ENCODE measurements at places on chromosomes 2 and 18.

DNA sequence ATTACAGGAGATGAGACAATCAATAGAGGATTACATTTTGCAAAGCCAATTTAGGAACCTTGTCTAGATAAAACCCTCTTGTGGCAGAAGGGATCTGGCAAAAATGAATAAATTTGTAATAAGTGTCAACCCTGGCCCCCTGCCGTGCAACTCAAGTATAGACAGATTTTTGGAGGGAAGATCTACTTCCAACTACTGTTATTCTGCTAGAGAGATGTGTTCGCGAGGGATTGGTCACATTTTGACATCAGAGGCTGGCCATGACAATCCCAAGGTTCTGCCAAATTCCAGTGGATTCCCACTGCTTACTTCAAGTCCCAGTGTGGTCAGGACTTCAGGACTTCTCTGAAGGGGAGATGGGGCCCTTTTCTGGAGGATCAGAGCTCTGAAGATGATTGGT lies 192.6 kb downstream of the SH3RF3 start:
- no peak for DNase-seq

DNA sequence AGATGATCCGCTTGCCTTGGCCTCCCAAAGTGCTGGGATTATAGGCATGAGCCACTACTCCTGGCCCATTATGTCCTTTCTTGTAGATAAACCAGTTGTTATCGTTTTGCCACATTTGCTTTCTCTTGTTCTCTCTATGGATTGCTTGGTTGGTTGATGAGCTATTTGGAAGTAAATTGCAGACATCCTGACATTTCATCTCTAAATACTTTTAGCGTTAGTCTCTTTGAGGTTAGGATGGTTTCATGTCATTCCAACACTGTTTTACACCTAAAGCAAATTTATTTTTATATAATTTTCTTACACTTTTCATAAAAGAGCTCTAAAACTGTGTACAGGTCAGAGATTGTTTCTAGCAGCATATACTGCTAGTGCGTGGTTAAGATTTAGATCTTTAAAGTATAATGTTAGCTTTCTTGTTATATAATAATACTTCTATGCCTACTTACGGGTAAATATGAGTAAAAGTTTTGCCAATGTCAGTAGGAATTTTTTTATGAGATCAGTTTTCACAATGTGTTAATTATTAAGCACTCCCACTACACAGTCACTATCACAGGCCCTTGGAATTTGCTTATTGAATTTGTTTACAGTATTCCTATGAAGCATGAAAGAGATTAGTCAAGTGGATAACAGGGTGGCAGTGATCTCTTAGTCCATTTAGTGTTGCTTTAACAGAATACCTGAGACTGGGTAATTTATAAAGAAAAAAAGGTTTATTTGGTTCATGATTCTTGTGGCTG lies 10.3 kb downstream of the POLI start:
- no peak for DNase-seq

GRCh38 chr2:148560496-148560895 lies 84.1 kb upstream of the EPC2 start:
- no peak for DNase-seq

GRCh38 chr2:51667679-51668078 lies 635.7 kb upstream of the NRXN1 start:
- no peak for DNase-seq

GRCh38 chr2:127660291-127660578 lies 14.3 kb downstream of the GPR17 start:
- DNase-seq, result no peak

DNA sequence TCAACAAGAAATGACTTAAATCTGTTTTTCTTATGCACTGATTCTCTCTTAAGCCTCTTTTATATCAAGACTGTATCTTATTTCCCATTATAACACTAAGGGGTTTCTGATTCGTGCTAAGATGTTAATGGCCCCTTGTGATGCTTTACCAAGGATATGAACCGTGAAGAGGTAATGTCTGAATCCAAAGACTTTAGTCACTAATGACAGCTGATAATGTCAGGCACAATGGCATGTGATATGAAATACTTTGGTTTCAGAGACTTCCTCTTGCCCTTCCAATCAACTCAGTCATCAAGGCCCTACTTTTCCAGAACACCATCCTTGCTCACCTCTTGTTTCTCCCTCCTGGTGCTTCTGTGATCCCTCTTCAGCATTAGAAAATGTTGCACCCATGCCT lies 262.8 kb downstream of the KCNE4 start:
- peak; percentile 15 for DNase-seq

DNA sequence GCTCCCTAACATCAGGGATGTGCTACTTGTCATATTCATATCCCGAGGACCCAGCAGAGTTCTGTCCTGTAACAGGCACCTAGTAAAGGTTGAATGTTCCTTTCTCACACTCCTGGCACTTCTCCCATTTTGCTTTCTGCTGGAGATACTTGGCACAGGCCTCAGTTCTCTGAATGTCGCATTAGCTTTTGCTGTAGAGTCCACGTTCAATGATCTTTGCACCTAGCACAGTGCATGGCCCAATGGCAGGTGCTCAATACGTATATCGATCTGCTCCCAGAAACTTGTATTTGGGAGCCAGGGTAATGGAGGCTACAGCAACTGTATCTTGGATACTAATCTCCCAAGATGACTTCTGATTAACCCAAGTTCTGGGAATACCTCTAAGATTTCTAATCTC lies 24.8 kb upstream of the VPS4B start:
- DNase-seq, result no peak

- no peak for DNase-seq
Observed at GRCh38 chr2:126911111-126911796, 12.6 kb downstream of the TEX51 start.

DNA sequence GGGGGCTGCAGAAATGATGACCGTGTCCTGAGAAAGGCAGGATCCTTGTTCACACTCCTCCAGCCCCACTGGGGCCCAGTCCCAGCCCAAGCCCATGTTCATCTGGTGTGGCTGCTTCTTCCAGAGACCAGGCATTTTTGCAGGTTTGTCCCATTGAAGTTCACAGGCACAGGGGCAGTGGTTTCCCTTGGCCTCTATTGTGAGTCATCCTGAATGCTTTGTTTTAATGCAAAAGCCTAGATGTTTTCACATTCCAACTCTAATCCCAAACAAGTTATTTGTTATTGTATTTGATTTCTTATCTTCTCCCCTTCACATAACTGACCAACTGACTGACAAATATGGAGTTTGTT lies 426.4 kb upstream of the ID2 start:
- DNase-seq, result no peak

DNA sequence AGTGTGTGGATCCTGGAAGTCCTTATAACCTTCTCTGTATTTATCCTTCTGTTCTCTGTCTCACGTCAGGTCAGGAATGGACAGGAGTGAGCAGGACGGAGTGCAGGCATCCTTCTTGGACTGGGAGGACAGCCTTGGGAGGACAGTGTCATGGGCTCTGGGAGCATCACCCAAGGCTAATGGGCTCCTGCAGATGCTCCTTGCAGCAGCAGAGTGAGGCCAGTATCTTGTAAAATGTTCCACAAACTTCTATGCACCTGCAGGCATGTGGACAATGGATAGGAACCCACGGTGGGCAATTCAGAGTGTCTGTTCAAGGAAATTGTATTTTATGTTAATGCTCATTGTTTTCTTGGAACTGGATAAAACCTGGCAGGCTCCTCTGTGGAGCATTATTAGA lies 176.2 kb downstream of the RNF144A start:
- DNase-seq, result no peak

DNA sequence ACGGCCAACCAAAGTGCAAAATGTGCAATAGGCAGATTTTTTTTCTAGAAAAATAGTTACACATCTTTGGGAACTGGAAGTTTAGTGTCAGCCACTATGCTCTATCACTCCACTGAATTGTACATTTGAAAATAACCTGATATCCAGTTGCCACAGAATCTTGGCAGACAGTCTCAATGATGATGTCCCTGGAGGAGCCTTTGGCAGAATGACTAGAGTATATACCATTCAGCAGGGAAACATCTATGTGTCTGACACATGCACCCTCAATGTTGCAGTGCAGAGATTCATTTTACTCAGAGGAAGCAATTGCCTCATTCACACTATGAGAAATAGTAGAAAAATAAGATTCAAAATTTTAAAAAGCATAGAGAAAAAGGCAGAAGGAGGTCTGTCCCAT lies 475.8 kb downstream of the LRRTM4 start:
- no peak for DNase-seq

- no peak for DNase-seq
Observed at GRCh38 chr18:12579775-12580174, 78.1 kb downstream of the SPIRE1 start.

DNA sequence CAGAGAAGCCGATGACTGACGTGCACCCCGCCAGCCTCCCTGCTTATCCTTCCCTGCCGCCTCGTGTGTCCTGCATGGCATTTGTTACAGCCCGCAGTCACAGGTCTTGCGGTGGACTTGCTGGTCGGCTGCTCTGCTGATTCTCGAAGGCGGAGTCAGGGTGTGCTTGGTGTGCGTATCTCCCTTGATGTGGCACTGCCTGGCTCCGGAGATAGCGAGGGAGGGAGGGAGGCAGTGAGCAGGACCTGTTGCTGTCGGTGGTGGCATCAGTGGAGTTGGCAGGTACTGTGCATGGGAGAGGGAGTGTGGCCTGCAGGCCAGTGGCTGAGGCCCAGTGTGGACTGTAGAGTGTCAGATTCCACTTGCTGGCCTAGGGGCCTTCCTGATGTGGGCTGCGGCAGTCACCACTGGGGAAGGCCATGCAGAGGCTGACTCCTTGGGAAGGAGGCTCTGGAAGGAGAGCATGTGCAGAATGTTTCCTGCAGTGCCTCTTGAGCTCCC lies 198.9 kb downstream of the AGAP1 start:
- DNase-seq, result no peak

DNA sequence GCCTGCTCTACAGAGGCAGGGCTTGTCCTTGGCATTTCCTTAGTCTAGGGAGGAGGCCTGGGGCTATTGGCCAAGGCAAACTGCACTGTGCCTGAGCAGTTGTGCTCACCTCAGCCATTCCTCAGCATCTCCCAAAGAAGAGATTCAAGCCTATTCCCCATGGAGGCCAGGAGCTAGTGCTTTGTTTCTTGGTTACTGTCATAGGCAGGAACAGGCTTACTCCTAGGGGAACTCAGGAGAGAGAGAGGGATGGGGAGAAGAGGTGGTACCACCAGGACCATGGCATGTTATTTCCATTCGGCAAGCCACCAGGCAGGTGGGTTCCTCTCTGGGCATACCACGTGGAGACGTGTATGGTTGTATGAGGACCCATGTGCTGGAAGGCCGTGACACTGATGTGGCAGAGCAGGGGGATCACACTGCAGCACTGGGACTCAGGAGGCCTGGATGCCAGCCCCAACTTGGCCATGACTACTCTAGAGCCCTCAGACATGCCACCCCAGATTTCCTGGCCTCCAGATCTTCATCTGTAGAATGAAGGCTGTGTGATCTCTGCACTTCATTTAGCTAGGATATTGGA lies 233.7 kb downstream of the LOXHD1 start:
- DNase-seq, result no peak

DNA sequence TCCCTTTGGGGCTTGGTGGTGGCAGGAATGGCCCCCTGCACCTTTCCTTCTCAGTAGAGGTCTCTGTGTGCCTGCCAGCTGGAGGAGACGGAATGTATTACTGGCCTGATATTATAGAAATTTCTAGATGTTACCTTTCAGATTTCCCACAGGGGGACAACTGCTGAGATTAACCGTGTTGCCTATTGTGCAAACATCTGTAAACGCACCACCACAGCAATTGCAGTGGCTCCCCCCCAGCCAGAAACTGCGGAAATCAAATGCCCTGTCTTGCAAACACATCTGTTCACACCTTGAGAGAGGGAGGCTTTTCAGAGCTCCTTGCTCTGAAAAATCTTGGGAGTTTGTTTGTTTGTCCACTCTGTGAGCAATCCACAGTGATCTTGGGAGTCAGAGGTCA lies 270.0 kb upstream of the RAB12 start:
- no peak for DNase-seq

DNA sequence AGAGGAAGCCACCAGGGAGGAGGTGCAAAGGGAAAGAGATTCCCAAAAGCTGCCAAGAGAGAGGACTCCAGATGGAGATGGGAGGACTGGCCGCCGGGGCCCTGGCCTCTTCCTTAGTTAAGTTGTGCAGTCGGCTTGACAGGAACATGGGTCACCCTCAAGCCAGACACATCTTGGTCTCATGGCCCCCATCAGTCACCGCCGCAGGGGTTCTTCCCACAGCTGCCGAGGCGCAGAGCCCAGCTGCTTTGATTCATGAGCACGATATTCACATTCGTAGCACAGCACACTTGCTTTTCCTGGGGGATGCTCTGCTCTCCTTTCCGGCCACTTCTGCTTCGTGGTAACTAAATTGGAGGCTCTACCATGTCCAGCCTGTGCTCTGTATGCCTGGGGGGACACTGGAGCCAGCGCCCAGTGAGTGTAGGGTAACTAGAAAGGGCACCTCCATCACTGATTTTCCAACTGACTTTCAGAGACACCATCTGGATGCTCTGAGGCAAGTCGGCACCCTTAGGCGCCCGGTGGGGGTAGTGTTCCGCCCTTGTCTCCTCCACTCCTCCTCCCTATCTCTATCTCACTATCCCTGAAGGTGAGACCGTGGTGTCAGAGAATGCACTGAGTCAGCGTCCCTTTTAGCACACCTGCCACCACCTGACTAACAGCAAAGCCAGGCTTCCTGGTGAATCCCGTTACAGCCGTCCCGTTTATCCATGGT lies 13.3 kb downstream of the TWIST2 start:
- DNase-seq, result no peak

- DNase-seq, result no peak
Observed at GRCh38 chr2:209029249-209029648, 394.6 kb upstream of the MAP2 start.

- no peak for DNase-seq
Observed at GRCh38 chr2:217960351-217960750, 42.4 kb downstream of the TNS1 start.

GRCh38 chr18:11268741-11269233 lies 119.4 kb upstream of the PIEZO2 start:
- no peak for DNase-seq

- DNase-seq, result no peak
Observed at GRCh38 chr2:128069769-128070168, 21.2 kb upstream of the UGGT1 start.

DNA sequence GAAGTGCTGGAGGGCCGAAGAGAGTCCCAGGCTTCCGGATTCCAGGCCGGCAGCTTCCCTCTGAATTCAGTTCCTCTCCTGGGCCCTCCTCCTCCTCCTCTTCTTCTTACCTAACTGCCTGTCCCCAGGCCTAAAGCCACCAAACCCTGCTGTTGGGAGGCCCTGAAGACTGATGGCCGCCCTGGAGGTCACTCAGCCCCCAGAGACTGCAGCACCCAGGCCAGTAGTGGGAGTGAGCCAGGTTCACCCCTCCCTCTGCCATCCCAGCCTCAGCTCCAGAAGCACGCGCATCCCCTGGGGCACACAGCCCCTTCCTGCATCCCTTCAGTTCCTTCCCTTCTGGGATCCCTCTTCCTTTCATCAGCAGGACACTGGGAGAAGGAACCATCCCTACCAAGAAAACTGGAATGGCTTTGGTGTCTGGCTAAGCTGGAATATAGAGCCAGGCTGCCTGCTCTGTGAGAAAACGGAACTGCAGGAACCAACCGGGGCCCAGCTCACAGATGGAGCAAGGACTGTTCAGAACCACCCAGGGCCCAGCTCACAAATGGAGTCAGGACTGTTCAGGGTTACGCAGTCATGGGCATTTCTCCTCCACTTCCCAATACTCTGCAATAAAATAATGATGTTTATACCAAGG lies 127.4 kb downstream of the NDUFA10 start:
- no peak for DNase-seq

All from foreskin keratinocyte (primary cell).